ENCODE measurements at places on chromosomes 3 and 15.
A peak's percentile ranks its signal among the peaks of the same experiment; 100 is the strongest.

GRCh38 chr15:99704444-99704838 is 28.8 kb downstream of the LYSMD4 start:
- DNase-seq = no peak

DNA sequence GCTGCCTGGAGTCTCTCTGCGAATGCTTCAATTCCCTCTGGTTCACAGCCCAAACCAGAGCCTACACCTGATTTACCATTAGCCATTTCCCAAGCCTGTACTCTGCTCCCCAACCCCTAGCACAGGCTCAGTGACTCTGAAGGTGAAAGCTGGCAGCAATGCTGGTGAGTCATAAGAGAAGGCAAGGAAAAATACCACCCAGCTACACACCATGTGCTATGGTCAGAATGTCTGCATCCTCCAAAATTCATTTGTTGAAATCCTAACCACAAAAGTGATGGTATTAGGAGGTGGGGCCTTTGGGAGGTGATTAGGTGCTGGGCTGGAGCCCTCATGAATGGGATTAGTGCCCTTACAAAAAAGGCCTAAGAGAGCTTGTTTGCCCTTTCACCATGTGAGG is 117.1 kb upstream of the TJP1 start:
- no peak for DNase-seq

- DNase-seq = peak; percentile 44
Measured at GRCh38 chr3:187066228-187066995, 72.9 kb downstream of the RPL39L start.

DNA sequence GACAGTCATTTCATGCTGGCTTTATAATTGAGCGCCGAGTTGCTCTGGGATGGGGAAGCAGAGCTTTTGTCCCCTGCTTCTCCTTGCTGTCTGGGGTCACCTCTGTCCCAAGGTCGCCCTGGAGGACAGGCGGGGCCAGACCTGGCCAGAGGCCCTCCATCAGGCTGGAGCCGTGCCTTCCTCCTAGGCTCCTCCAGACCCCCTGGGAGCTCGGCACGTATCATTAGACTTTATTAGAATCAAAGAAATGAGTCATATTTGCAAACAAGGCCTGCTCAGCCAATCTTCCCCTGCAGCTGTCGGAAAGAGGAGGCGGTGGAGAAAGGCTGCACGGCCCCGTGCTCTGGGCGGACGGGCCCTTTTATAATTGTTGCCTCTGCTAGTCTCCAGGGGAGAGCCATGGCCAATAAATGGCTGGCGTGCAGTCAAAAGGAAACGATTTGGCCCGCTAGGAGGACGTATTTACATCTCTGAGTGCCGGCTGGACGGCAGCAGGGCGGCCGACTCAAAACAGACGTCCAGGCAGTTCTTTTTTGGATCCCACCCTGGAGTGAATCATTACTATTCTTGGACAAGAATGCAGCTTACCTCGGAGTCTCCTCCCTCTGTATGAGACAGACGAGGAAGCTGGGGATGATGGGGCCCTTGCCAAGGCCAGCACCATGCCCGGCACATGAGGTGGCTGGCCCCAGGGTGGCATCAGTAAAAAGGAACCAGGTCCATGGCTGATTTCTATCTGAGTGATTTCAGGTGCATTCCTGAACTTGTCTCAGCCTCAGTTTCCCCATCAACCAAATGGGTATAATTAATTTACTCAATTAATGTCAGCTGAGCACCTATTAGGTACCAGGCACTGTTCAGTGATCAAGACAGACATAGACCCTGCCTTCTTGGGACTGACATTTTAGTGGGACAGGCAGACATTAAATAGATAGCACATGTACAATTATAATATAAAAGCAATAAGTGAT is 50.6 kb downstream of the SLC6A6 start:
- no peak for DNase-seq

GRCh38 chr3:190554197-190554596 is 40.3 kb downstream of the IL1RAP start:
- no peak for DNase-seq

- no peak for DNase-seq
Measured at GRCh38 chr3:72907731-72908620, 20.1 kb downstream of the GXYLT2 start.

GRCh38 chr15:98308117-98308516 is 340.2 kb upstream of the IGF1R start:
- no peak for DNase-seq
